ENCODE measurements at places on chromosomes 4 and X.
A peak's percentile ranks its signal among the peaks of the same experiment; 100 is the strongest.

- DNase-seq: no peak
Measured at GRCh38 chrX:16855363-16856075, 14.6 kb downstream of the RBBP7 start.

DNA sequence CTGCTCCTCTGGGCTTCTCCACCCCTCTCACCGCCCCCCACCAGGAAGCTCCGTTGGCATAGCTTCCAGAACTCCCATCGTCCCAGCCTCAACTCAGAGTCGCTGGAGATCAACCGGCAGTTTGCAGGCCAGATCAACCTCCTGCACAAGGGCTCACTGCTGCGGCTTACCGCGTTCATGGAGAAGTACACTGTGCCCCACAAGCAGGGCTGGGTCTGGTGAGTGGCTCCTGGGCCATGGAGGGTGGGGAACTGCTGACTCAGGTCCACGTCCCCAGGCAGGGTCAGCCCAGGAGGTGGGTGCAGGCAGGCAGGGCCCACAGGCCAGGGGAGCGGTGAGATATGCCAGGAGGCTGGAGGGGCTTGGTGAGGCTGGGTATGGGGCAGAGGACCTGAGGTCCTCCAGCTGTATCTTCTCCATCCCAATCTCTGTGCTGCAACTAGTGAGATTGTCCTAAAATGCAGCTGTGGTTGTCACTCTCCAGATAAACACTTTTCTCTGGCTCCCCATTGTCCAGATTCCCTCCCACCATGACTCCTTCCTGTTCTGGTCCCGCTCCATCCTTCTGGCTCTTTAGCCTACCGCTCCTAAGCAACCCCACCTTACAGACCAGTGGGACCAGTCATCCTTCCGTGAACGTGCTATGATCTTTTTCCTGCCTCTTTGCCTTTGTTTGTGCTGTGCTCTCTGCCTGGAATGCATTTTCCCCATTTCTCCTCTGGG lies 71.9 kb downstream of the STARD8 start:
- DNase-seq: no peak

DNA sequence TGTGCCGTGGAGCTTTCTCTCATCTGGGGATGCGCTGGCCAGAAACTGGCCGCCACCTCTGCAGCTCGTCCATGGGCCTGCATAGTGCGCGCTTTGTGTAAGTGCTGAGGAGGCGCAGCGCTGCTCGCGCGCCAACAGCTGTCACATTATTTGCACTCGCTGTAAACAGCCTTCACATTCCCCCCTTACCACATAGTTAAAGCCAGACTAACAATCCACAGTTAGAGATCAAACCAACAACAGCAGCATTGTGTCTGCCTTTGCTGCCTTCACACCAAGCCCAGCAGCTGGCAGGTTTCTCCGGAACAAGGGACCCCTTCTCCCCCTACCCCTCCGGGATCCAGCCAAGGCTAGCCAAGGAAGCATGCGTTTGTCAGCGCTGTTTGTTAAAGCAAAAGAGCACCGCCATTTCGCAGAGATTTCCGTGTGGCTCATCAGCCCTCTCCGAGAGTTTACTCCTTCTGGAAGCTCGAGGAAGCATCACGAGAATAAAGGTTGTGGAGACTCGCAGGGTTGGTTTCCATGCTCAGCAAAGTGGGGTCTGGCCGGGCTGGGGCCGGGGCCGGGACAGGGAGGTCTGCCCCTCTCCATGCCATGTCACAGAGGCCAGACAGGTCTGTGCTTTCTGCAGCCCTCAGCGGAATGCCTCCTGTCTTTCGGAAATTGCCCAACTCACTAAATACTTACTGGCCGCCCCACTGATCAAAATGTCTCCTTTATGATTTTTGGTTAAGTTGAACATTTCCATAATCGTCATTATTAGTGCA lies 11.0 kb downstream of the BCOR start:
- no peak for DNase-seq

GRCh38 chr4:151475035-151475714 lies 66.2 kb downstream of the FHIP1A start:
- no peak for DNase-seq

- DNase-seq: peak; percentile 43
Measured at GRCh38 chrX:15336023-15336413, 695 bp upstream of the PIGA start.

DNA sequence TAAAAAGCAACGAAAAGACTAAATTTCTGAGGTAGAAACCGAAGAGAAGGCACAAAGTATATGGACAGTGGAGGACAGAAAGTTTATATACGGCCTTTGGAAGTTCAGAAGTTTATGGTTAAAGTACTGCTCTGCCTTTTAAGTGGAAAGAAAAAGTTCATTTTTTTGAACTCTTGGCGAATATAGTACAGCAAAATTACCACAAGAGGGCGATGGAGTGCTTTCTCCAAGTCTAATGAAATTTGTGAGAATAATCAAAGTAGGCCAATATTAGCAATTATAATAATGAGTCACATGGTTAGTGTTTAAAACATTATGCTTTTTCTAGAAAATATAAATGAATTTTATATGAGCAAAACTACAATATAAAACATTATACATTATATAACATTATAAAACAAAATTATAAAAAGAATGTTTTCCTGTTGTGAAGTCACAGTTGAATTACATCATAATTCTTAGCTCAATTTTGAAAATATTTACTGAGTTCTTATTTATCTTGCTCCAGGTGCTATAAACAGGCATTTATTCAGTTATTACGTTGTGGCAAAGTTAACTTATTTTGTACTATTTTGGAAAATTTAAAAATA lies 136.2 kb upstream of the BMPR1B start:
- no peak for DNase-seq

- DNase-seq: no peak
Measured at GRCh38 chr4:138833974-138834373, 181.6 kb upstream of the NOCT start.

DNA sequence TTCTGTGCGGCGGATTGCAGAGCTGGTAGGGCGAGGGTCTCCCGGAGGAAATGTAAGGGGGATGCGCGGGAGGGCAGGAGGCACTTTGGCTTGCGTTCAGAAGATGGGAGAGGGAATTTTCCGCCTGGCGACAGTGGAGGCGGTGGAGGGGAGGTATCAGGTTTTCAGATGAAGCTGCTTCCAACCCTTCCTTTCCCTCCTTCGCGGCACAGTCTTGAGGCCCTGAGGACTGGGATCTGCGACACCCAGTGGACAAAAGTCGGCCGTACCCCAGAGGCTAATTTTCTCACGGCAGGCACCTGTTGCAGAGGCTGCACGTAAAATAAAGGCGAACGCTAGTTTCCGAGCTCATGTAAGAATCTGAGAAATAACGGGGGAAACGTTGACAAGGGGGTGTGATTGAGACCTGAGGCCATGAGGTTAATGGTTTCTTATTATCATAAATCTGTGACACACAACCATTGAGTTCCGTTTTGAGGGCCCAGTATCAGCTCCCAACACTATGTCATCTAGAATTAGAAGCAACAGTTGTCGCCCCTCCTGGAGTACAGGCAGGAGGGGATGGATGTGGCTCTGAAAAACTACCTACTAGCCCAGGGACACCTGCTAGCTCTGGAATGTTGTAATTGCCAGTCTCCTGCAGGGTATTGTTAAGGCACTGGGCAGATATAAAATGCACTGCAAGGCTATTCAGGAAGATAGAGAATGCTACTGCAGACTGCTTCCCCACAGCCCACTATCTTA lies 1.1 kb downstream of the ZCCHC18 start:
- no peak for DNase-seq

GRCh38 chrX:53669258-53669657 lies 17.3 kb downstream of the HUWE1 start:
- no peak for DNase-seq

All from omental fat pad (tissue), 4 donors.